ENCODE measurements at places on chromosomes 16 and 17. TPM values are rescaled to one million over a fixed set of nuclear protein-coding genes. Genes with fewer than 3 reads are reported as not detected.

The DPEP2 gene
- 2.6 TPM for total RNA-seq

GRCh38 chr17:31092475-31093064 is 2.2 kb upstream of the NF1 start:
- DNase-seq, result no peak

DNA sequence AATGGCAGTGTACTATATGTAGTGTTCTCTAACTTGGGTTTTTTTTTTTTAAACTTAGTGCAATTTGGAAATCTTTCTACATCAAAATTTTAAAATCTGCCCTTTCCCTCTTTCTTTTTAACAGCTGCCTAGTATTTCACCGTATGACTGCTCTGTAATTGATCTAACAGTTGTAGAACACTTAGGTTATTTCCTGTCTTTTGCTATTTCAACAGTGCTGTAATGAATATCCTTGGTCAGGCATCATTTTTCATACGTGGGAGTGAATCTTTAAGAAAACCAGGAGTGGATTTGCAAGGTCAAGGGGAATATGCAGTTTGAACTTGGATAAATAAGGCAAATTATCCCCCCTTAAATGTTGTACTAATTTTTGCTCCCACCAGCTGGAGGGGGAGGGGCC is 3.8 kb downstream of the NLRC5 start:
- no peak for DNase-seq

GRCh38 chr17:19590912-19591551 is 57.4 kb downstream of the SLC47A1 start:
- no peak for DNase-seq

DNA sequence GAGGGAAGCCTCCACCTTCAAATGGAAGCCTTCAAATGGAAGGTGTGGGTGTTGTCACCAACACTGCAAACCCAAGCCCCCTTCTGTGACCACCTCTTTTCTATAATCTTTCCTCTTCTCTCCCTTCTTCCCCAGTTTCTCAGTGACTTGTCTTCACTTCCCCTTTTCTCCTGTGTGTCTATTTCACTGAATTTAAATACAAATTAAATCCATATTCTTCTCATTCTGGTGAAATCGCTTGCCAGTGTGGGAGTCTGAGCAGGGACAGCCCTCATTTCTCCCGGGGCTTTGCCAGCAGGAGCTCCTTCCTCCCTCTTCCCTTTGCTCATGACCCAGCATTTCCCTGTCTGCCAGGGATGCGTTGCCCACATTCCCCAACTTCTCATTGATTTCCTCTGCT is 6.4 kb upstream of the ITGAX start:
- no peak for DNase-seq

The SLX1B gene
- 63.3 TPM for total RNA-seq

- DNase-seq, result no peak
Measured at GRCh38 chr17:74832421-74832820, 27.3 kb downstream of the GRIN2C start.

GRCh38 chr16:67546091-67546501 is 16.2 kb upstream of the CTCF start:
- no peak for DNase-seq

- DNase-seq, result no peak
Measured at GRCh38 chr17:18224053-18224386, 1.4 kb upstream of the LLGL1 start.

GRCh38 chr16:56525236-56525635 is 5.4 kb upstream of the BBS2 start:
- DNase-seq, result no peak

The ARHGAP44 gene
- total RNA-seq, result not detected

DNA sequence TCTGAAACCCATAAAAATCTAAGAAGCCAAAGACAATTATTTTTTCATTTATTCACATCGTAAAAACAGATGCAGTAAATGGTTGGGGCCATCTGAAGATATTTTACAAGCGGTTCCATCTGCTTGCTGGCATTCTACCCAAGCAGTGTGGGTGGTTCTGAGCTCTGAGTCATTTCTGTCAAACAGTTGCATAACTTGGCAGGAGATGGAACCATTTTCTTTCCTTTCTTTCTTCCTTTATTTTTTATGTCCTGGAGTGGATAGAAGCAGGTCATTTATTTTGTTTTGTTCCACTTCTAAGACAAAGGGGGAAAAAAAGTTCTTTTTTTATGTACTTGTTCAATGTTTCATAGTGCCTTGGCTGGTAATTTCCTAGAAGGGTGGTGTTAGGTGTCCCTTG is 1151.9 kb upstream of the GOT2 start:
- DNase-seq, result no peak

The AOC3 gene
- total RNA-seq, result 3.7 TPM

GRCh38 chr16:53517851-53518250 is 14.8 kb upstream of the AKTIP start:
- no peak for DNase-seq

GRCh38 chr17:7336240-7337175 is at the start of gene ACAP1:
Gene ACAP1 (plus strand): TSS chr17:7336529. CDS start chr17:7336735, 206 bp downstream.
- DNase-seq, result peak; percentile 76

DNA sequence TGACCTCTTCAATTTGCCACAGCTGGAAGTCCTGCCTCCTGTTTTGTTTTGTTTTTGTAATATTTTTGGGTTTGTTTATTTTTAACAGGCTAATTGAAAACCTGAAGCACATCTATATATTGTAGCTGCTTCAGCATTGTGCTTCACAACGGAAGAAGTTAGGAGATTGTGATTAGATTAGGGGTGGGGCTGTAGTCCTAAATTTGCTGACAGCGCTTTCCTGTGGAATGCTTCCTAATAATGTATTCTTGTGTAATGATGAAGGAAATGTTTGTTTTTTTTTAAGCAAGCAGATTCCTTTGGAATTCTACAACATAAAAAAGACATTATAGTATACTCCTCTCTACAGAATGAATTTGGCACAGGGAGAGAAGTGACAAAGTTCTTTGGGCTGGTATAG is 70.1 kb downstream of the NLK start:
- no peak for DNase-seq

GRCh38 chr16:17276010-17276530 is 194.7 kb downstream of the XYLT1 start:
- DNase-seq, result no peak

- DNase-seq, result no peak
Measured at GRCh38 chr16:23505671-23506605, 4.4 kb downstream of the GGA2 start.

- no peak for DNase-seq
Measured at GRCh38 chr17:21198411-21198810, 15.6 kb downstream of the TMEM11 start.

- DNase-seq, result no peak
Measured at GRCh38 chr16:70677499-70678120, 8.2 kb downstream of the MTSS2 start.

The KRTAP1-5 gene
- not detected for total RNA-seq

DNA sequence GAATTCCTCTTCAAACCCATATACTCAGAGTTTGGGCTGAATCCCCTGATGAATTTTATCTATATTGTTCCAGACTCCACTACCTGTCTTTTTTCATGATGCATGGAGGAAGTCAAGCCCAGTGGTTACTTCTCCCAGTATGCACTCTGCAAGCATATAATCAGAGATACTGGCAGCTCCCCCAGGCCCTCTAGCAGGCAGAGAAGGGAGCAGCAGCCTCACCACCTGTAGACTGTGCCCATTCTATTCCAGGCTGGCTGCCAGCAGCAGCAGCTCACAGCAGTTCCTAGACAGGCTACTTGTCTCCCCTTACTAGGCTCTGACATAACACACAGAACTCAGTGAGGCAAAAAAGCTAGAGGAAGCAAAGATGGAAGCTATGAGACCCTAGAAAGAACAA is 3.4 kb downstream of the MKS1 start:
- DNase-seq, result no peak

DNA sequence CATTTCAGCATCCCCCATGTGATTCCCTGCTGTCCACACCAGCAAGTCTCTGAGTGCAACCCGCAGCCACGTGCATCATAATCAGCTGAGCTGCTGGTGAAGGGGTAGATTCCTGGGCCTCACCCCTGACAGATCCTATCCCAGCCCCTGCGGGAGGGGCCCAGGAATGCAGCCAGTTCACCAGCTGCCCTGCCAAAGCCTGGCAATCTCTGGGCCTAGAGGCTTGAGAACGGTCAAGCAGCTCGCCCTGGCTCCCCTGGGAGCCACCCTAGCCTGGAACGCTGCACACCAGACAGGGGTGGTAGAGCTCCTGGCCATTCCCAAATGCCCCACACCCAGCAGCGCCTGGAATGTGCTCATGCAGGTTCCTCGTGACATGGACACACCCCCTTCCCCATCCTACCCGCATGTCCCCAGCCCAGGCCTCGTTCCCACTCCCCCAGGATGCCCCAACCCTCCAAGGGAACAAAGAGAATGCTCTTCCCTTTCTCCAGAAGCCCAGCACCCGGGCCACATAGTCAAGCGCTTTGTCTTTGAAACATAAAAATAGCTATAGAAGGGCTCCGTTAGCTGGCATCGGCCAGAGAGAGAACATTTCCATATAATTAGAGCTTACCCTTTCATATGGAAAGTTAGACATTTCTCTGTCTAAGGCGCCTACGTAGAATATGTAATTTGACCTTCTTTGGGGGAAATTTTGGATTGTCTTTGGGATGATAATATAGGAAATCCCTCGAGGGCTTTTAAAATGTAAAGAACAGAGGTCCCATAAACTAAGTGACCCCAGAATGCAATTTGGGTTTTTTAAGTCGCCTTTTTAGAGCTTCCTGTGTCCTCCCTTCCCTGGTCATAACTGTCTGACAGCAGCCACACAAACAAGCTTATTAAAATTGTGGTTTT is 3.4 kb downstream of the CEP295NL start:
- DNase-seq, result no peak

DNA sequence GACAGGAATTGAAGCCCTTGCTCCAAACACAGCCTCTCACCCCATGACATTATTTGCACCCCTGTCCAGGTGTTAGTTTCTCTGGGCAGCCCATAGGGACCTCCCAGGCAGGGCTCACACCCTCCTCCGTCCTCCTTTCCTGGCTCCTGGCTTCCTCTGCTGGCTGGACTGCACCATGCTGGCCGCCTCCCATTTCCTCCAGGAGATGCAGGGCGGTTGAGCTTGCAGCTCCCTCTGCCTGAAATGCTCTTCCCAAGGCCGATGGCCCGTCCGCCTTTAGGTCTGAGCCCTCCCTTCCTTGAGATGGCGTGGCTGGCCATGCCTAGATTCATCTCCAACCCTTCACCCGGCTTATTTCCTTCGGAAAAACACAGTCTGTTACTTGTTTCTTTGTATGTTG is 334.8 kb downstream of the SNX29 start:
- no peak for DNase-seq

DNA sequence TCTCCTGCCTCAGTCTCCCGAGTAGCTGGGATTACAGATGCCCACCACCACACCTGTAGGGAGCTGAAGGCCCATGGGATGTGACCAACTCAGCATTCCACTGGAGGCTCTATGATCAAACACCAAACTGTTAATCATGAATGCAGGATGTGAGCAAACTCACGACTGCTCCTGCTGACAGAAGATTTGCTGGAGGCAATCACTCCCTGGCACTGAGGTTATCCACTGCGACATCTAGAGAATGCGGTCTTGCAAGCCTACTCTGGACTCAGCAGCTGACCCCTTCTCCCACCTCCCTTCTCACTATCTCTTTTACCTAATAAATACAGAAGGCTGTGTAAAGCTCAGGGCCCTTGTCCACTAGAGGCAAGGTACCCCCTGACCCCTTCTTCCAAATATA is 4.9 kb downstream of the TEX14 start:
- DNase-seq, result no peak

DNA sequence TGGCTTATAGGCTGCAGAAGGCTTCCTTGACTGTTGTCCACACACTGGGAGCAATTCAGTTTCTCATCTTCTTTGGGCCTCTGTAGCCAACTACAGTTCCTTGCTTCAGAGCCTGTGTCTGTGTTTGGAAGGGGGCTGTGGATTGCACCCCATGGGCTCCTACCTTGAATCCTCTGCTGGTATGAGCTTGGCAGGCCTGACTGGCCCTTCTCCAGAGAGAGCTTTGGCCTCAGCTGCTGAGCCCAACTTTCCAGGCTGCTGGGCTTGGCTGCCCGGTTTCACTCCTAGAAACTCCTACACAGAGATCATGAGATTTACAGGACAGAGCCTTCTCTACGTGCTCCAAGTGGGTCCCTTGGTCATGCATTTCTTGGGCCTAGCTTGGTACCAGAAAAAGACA is 354.4 kb downstream of the SNX29 start:
- no peak for DNase-seq

GRCh38 chr16:75222271-75222783 is 3.5 kb downstream of the CTRB1 start:
- no peak for DNase-seq

DNA sequence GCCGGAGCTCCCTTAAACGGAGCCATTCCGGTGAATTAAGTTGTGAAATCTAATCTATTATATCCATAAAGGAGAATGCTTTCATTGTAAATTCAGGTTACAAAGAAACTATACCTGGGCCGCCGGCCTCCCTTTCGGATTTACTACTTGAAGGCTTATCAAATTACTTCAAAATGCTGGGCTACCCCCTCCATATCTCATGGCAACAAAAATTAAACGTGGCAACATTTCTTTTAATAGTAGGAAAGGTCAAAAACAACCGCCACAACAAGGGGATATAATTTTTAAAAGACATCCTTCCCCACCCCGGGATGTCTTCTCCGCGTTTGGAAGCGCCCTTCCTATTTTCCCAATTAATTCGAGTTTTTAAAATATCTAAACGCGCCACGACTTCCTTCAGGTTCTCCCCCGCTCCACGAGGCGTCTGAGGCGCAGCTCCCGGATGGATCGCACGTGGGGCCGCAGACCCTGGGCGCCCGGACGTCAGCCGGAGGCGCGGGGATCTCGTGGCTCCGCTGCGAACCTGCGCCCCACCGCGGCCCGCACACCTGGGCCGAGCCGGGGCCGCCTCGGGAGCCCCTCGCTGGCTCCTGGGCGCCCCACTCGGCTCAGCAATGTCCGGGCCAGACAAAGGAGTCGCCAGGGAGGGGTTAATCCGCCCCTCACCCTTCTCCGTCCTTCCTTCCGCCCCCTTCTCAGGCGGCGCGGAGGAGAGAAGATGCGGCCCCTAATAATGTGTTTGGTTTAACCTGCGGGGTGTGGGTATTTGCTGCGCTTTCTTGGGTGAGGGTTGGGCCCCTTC is 47.4 kb upstream of the SLC38A10 start:
- no peak for DNase-seq

The OR2C1 gene
- total RNA-seq, result not detected

- DNase-seq, result no peak
Measured at GRCh38 chr17:69451416-69452394, 37.2 kb downstream of the MAP2K6 start.

DNA sequence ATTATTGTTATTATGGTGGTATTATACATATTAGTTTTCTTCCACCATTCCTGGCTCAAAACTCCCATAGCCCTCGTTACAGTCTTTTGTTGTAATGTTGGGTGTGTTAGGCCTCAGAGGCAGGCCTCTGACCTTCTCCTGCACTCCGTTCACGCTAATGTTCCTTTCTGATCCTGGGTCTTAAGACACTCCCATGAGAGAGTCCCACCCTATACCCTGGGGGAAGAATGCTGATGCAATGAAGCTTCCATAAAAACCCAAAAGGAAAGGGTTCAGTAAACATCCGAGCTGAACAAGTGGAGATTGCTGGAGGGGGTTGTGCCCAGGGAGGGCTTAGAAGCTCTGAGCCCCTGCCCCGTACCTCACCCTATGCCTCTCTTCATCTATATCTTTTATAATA is 141.3 kb upstream of the NETO2 start:
- DNase-seq, result no peak

- DNase-seq, result no peak
Measured at GRCh38 chr16:21276090-21276489, 2.0 kb downstream of the CRYM start.

- no peak for DNase-seq
Measured at GRCh38 chr17:145671-146541, 8.5 kb downstream of the SCGB1C2 start.

- DNase-seq, result no peak
Measured at GRCh38 chr17:77269696-77270681, 129.2 kb downstream of the SEC14L1 start.
